ENCODE measurements at places on chromosomes 2 and 18.

DNA sequence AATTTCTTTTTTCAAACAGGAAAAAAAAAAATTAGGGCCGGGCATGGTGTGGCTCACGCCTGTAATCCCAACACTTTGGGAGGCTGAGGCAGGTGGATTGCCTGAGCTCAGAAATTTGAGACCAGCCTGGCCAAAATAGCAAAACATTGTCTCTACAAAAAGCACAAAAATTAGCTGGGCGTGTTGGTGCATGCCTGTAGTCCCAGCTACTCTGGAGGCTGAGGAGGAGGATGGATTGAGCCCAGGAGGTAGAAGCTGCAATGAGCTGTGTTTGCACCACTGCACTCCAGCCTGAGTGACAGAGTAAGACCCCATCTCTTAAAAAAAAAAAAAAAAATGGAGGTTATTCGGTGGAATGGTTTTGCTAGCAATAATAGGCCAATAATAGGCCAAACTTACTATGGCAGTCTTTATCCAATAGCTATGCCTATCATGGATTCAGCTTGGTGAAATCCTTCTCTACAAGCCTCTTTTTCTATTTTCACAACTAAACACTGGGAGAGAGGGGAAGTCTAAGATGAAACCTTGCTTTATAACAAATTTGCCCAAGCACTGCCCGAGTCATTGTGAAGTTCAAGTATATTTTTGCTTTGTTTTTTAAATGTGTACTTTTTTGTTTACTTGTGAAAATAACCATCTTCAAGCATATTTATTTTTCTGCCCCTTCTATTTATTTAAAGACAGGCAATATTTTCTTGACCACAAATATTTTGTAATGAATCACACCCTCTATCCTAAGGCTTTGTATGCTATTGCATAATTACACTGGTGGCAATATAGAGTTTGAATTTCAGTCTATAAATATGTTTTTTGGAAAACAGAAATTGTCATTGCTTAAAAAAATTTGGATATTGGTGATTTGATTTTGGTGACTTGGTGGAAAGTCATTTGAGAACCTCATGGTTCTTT lies 20.0 kb upstream of the KYNU start:
- DNase-seq, result no peak

DNA sequence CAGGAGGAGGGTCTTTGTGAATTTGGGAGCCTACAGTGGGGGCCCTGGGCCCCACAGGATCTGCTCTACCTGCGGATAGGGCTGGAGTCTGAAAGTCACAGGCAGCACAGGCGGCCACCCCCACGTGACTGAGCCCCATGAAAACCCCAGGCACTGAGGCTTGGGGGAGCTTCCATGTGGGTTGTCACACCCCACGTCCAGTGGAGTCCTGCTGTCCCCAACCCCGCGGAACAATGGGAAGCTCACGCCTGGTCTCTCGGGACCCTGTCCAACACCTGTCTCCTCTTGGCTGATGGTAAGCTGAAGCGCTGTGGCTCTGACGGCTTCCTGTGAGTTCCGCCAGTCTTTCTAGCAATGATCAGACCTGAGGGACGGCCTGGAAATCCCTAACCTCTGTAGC lies 85.8 kb downstream of the PTGR3 start:
- no peak for DNase-seq

GRCh38 chr18:11066038-11066437 lies 83.3 kb downstream of the PIEZO2 start:
- no peak for DNase-seq

DNA sequence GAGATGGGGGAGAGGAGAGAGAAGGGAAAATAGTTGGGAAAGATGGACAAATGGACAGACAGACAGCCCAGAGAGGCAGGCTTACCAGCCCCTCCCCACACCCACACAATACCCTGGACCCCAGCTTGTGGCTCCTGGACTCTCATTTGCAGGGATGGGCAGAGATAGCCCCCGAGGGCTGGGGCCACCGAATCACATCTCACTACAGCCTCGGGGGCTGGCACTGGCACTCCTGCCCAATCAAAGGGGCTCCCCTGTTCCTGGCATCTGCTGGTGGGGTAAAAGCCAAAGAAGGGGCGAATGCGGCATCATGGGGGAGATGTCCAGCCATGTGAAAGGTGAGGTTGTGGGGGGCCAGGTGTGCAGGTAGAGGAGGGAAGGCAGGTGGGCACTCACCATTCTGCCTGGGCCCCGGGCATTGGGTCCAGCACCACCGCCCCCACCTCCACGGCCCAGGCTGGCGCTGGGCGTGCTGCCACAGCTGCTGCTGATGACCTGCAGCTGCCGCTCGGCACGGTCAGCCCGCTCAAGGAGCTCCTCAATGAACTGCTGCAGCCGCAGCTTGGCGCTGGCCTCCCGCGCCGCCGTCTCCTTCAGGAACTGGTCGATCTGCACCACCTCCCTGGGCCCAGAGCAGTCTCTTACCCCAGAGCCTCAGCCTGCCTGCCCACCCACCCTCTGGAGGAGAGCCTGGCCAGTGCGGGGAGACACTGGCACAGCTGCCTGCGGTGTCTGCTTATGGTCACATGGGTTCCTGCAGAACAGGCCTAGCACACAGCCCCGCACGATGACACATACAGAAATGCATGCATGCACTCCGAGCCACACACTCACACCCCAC lies 18.0 kb downstream of the FBXO41 start:
- DNase-seq, result no peak

- peak; percentile 54 for DNase-seq
Observed at GRCh38 chr2:18123211-18123570, 244.7 kb downstream of the KCNS3 start.

GRCh38 chr18:68928762-68929675 lies 131.1 kb downstream of the CCDC102B start:
- DNase-seq, result no peak

DNA sequence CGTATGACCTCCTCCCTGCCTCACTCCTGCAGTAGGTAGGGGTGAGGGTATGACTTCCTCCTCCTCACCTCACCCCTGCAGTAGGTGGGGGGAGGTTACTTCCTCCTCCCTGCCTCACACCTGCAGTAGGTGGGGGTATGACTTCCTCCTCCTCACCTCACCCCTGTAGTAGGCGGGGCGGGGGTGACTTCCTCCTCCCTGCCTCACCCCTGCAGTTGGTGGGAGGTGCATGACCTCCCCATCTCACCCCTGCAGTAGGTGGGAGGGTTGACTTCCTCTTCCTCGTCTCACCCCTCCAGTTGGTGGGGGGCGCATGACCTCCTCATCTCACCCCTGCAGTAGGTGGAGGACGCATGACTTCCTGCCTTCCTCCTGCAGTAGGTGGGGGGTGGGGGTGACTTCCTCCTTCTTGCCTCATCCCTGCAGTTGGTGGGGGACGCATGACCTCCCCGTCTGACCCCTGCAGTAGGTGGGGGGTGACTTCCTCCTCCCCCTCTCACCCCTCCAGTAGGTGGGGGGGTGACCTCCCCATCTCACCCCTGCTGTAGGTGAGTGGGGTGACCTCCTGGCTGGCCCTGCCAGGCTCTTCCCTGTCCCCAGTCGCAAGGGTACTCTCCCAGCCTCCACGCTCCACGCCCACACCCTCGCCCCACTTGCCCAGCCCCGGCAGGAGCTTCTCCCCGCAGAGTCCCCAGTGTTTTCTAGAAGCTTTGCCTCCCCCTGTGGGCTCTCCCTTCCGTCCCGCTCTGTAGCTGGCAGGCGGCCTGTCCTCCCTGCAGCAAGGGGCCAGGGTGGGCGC lies 39.3 kb downstream of the TSHZ1 start:
- DNase-seq, result no peak

DNA sequence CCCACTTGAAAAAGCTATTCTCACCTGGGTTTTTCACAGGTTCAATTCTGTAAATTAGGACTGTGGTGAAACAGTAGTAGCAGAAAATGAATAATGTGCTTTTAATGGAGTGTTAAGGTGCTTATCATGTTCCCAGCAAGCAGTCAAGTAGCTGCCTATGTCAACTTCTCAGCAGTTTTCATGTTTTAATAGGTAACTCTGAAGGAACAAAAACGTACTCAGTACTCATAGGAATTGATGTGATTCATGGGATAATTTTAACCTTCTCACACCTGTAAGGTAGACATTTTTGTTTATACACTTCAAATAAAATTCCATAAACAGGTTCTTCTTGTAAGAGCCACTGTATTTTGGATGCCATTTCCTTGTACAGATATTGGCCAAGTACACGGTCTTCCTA lies 801.6 kb downstream of the MBD2 start:
- no peak for DNase-seq

DNA sequence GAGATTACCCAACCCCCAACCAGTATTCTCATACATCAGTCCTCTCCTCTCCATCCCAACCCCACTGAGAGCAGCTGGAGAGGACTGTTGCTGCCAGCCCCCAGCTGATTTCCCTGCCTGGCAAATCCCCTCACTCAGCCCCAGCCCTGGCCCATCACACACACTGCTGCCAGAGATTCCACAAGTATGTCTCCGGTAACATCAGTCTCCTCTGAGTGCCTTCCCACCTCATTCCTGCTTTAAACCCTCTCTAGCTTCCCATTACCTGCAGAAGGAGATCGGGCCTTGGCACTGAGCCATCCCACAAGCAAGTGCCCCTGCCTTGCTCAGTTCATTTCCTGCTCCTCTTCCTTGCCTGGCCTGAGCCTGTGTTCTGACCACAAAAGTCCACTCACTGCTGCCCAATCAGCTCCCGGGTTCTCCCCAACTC lies 50.6 kb upstream of the ZFP36L2 start:
- no peak for DNase-seq

DNA sequence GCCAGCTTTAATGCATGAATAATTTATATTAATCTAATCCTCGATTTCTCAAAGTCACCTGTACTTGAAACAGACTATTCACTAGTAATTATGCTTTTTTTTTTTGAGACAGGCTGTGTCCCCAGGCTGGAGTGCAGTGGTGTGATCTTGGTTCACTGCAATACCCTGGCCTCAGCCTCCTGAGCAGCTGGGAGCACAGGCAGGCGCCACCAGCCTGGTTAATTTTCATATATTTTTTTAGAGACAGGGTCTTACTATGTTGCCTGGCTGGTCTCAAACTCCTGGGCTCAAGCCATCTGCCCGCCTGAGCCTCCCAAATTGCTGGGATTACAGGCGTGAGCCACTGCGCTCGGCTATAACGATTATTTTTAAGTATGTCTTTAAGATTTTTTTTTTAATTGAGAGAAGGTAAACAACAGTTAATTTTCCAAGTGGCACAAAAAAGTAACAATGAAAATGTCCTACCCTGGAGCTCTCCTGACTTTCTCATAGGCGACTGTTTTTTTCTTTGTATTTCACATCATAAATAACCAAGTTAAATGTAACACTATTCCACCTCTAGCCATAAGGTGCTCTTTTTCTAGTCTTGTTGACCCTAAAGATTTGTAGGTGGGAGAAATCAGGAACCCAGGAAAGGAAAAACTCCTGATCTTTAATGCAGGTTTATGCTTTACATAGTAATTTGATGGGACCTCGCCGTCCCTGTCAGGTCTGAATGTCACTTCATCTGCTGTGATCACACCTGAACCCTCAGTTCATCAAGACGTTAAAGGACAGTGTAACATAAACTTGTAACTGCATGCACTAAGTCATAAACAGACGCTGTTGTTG lies 1.3 kb upstream of the ANKRD12 start:
- no peak for DNase-seq

GRCh38 chr2:121038031-121038430 lies 247.0 kb downstream of the TFCP2L1 start:
- no peak for DNase-seq

- peak; percentile 18 for DNase-seq
Observed at GRCh38 chr2:102049756-102050443, 58.1 kb downstream of the IL1R2 start.

GRCh38 chr2:24924732-24925131 lies 4.7 kb upstream of the ADCY3 start:
- DNase-seq, result no peak

DNA sequence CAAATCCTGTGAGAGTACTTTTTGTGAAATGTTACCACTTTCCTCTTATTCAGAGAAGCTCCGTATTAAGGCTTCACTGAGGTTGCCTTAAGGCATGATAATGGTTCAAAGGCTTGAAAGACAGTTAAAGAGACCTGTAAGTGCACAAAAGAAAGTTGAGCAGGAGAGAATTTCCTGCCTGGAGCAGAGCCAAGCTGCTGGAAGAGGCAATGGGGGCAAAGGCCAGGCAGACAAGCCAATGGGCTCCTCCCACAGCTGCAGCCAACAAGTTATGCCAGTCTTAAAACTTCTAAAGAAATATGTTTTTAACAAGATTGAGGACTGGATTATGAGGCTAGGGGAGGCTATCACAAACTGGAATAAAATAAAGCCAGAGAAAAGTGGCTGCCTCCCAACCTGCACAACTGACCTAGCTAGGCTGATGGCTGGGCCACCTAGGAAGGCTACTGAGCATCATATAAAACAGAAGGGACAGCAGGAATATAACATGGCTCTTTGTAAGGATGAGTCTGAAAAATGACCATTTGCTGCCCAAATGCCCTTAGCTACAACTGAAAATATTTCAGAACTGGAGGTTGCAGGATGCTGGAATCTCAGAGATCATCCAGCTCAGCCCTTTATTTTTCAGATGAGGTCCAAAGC lies 2.1 kb downstream of the IL1B start:
- no peak for DNase-seq

GRCh38 chr18:53070788-53071187 lies 730.8 kb downstream of the DCC start:
- no peak for DNase-seq

DNA sequence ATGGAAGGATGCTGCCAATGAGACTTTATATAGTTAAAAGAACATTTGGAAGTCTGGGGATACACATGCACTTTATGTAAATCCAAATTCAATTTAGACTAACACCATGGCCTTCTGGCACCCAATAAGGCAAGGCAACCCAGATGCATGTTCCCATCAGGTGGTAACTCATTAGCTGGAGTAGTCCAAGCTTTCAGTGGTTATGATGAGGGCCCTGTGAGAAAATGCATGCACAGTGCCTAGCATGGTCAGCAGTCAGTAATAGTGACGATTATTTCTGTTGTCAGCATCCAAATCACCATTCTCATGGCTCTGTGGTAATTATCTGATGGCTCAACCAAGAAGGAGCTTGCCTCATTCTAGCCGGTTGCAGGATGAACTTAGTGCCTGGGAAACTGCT lies 70.3 kb upstream of the CTLA4 start:
- no peak for DNase-seq

DNA sequence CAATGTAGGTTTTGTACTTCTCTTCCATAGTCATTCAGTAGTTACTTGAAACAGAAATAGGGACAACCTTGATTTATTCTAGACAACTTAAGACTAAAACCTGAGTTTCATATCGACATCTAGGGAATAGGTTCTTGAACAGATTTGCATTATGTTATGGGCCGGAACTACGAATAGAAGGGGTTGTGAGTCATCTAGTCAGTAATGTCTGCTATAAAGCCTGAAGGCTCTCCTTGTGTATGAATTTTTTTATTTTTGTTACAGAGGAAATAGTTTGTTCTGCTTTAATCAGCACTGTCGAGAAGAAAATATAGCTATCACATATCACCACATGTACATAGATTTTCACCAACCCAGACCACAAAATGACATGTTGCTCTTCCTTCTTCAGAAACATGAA lies 17.3 kb upstream of the TRIM43 start:
- no peak for DNase-seq
